ENCODE measurements at places on chromosomes 4 and X.

DNA sequence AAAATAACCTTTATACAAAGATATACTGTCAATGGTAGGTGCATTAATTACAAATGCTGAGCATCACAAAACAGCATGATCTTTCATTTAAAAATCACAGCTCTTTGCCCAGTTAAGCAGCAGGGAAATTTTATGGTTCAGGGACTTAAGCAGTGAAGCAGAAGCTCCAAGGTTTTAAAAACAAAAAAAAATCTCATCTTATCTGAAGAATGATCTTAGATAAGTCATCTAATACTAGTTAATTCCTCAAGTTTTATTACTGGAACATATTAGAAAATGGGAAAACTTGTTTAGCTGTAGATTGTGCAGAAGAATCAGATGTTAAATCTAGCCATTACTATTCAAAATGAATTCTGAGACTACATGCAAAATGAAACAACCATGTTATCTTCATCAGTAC is 289.9 kb downstream of the GASK1B start:
- DNase-seq: no peak

- no peak for DNase-seq
Observed at GRCh38 chr4:179392787-179393186, 1950.5 kb upstream of the AGA start.

- no peak for DNase-seq
Observed at GRCh38 chr4:85084371-85085094, 118.0 kb upstream of the WDFY3 start.

DNA sequence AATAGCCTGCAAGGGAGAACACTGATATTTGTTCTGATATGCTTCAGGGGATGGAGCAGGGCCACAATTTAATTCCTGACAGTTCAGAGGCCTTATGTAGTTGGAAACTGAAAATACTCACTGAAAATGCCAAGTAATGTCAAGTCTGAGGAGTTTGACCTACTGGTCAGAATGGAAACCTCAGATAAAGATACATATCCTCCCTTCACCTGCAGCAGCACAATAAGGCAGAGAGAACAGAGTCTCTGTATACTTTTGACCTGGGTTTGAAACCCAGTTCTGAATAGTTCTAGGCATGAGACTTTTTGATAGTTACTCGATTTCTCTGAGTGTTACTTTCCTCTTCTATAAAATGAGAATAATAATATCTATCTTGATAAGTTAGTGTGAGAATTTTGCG is 65.8 kb upstream of the TRPC5 start:
- DNase-seq: no peak

GRCh38 chrX:46953137-46953527 is 40.9 kb downstream of the JADE3 start:
- DNase-seq: no peak

- no peak for DNase-seq
Observed at GRCh38 chr4:25346913-25347312, 30.1 kb upstream of the ANAPC4 start.

- DNase-seq: no peak
Observed at GRCh38 chr4:101952985-101953384, 162.5 kb downstream of the BANK1 start.

GRCh38 chr4:41620594-41621256 is 82.8 kb downstream of the LIMCH1 start:
- DNase-seq: no peak

GRCh38 chr4:76984788-76985211 is 35.2 kb downstream of the SEPTIN11 start:
- DNase-seq: no peak

- no peak for DNase-seq
Observed at GRCh38 chrX:23341452-23341851, 6.8 kb downstream of the PTCHD1 start.

- DNase-seq: no peak
Observed at GRCh38 chrX:82676386-82676785, 831.7 kb upstream of the POU3F4 start.

DNA sequence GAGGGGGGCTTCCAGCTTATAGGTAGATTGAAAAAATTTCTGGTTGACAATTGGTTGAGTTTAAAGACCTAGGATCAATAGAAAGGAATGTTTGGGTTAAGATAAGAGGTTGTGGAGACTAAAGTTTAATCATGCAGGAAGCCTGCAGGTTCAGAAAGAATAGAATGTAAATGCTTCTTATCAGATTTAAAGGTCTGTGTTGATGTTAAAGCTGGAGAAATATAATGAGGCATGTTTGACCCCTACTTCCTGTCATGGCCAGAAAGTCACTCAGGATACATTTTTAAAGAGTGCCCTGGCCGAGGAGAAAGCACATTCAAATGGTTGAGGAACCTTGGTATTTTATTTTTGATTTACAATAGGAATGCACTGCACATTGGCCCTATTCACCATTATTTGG is 3.9 kb upstream of the RRAGB start:
- DNase-seq: no peak

DNA sequence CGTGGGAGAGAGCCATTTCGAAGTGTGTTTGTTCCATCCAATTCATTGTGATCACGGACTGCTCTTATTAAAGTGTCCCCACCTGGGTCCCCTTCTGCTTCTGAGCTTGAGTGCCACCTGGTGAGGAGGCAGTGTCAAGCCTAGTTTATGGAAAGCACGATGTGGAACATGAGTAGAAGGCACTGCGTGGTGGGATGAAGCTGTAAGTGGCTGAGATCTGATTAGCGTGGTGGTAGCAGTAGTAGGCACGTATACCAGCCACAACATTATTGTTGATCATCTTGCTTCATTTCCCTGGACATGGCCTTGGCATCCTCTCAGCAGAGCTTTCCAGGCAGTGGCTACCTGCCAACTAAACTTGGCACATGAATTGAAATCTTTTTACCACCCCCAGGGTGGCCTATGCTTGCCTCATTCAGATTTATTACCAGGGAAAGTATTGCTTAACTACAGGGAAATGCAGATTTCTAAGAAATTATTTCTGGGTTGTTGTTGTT is 46.4 kb downstream of the GPAT3 start:
- DNase-seq: no peak

DNA sequence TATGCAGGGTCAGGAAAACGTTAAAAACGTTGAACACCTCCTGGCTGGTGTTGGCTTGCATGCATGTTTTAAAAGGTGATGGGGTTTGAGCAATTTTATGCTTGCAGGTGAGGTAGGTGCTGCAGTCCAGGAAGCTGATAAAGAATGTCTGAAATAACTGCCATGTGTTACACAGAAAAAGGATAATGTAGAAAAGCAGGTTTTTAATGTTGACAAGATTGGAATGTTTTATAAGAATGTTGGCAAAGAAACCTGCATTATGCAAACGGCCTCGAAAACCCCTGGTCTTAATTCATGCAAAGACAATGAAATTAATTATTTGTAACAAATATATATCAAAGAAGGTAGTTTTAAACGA is 723.7 kb upstream of the AGA start:
- DNase-seq: no peak

DNA sequence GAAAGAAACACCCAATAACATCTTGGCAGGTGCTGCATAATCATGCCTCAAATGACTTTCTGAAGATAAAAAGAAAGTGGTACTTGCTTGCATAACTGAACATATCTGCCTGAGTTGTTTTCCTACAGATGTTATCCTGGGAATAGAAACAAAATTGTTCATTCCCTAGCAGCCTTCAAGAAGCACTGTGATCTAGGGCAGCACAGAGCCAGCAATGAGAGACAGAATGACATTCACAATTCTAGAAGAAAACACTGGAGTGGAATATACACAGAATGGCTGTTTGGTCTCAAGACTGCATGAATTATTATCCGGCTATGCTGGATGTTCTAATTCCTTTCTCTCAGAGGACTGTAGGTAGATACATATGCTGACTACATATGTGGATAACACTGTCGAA is 790.9 kb downstream of the PDHA2 start:
- no peak for DNase-seq

DNA sequence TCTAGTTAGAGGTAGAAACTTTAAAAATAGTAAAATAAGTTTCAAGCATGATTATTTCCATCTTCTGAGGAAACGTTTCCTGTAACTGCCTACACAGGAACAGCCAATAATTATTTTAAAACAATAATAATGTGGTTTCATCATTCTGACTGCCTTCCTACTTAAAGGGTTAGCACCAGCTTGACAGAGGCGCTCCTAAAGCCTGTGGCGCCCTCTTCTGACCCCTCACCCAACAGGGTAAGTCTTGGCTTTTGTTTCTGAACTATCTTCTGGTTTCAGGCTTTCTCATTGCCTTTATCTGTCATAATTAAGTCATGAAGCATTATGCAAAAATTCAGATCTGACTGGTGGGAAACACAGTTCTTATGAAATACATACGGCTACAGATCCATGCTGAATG is 96.7 kb downstream of the ITM2A start:
- DNase-seq: peak; percentile 62

DNA sequence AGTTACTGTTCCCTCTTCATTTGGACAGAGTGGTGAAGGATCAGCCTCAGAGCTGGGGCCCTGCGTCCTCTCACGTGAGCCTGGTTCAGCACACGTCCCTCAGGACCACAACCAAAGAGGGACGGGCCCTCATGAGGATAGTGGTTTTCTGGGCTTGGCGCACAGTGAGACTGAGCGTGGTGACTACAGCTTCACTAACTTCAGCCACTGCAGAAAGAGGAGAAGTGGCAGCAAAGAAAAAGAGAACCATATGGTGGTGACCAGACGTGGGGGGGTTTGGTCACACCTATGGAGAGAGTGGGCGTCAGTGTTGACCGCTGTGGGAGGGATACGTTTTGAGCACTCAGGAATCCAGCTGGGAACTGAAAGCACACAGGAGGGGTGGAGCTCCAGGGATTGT is 21.8 kb upstream of the TNIP3 start:
- no peak for DNase-seq

DNA sequence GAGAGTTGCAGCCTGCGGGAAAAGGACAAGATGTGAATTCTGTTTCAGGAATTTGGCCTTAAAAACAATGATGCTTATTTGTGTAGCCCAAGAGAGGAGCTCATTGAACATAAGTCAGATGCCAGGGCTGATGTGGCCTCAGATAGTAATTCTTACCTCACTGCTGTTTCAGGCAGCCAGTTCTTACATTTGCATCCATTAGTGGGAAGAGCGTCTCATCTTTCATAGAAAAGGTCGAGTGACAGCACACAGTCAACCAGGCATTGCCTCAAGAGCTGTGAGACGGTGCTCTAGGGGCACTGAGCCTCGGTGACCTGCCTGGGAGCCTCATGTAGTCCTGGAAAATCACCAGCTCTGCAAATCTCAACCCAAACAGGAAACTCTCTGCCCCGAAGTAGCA is 174.9 kb upstream of the FRG1 start:
- DNase-seq: no peak

DNA sequence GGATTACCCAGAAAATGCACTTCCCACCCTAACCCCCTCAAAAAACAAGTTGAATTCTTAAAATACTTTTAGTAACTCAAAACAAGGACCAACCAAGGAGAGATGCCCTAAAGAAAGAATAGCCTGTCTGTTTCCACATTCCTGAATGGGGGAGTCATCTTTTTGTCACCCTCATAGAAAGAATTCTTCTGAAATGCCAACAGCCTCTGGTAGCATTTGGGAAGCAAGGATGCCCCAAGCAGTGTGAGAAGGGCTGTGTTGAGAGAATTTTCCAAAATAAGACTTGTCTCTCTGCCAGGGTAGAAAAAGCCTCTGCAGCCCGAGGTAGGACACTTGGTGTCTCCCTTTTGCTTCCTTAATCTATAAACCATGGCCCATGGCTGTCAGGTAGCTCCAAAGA is 173.1 kb upstream of the VCX3A start:
- DNase-seq: no peak

- DNase-seq: peak; percentile 26
Observed at GRCh38 chrX:136953867-136954787, 73.6 kb upstream of the RBMX start.
